ENCODE measurements at places on chromosomes 4 and X.

- no peak for DNase-seq
These were observed 327.8 kb downstream of the ARHGAP10 start for GRCh38 chr4:148059617-148060180.

- no peak for DNase-seq
These were observed 236.0 kb downstream of the ANK2 start for GRCh38 chr4:113285501-113285900.

DNA sequence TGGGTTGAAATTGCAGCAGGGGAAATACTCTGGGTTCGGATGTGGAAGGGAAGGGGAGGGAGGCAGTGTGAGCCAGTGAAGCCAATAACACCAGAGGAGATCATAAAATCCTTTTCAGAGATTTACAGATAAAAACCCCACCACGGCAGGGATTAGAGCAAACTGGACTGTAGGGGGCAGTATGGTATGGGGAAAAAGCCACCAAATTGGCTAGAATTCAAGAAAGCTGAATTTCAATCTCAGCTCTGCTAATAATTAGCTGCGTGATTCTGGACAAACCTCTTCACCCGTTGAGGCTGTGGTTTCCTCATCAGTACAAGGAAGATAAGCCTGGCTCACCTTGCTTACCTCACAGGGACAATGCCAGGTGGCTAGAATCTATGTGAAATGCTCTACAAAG, 108.1 kb downstream of the ATG4A start:
- peak; percentile 32 for DNase-seq

- peak; percentile 56 for DNase-seq
These were observed 301.9 kb upstream of the ARSJ start for GRCh38 chr4:114281164-114281960.

GRCh38 chrX:45710081-45710801, 509.6 kb upstream of the DIPK2B start:
- DNase-seq = no peak
